HTR-8/SVneo (cell line): ENCODE measurements at places on chromosomes 1 and 21.

DNA sequence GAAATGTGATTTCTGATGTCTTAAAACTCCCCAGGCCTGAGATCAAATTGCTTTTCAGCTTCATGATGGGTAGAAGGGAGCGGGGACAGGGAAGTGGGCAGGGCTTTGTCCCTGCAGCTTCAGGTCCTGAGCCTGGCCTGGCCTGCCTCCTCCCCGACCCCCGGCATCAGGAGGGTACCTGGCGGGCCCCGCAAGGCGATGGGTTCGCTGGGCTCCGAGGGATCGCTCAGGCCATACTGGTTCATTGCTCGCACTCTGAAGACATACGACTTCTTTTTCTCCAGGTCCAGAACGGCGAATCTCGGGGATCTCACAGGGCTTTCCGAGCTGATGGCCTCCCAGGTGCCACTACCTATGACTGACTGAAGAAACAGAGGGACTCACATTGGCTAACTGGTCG, 25.5 kb downstream of the MYOM3 start:
- no peak for DNase-seq

GRCh38 chr1:983798-984475, 2.0 kb upstream of the PERM1 start:
- DNase-seq: no peak

DNA sequence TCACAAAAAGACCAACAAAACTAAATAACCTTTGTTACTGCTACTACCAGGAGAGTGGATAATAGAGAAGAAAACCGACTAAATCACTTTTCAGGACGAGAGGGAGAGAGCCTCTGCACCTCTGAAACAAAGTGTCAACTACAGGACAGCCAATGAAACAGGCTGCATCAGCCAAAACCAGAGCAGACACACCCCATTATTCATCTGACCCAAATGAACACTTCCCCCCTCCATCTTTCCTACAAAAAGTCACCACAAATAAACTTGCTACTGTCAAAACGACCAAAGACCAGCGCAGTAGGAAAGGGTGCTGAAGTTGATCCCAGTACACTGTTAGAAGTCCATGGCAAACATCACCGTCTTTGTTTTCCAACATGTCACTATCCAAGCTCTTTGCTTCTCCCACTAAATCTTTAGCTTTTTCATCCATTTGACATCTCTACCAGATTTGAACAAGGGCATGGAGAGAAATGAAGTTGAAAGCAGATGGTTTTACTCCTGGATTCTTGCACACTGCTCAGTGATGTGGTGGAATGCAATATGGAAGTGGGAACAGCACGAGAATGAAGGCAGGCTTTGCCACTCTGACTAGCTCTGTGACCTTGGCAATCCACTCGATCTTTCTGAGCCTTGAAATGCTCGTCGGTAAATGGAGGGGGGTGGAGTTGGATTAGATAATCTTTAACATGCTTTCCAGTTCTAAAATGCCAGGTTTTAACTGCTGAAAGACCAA, 20.5 kb downstream of the DSTYK start:
- DNase-seq: no peak

GRCh38 chr1:200903793-200904192, 9.1 kb downstream of the INAVA start:
- no peak for DNase-seq

GRCh38 chr21:17428484-17428869, 84.4 kb upstream of the CXADR start:
- no peak for DNase-seq

GRCh38 chr1:51669272-51669671, 52.4 kb downstream of the OSBPL9 start:
- DNase-seq: no peak

DNA sequence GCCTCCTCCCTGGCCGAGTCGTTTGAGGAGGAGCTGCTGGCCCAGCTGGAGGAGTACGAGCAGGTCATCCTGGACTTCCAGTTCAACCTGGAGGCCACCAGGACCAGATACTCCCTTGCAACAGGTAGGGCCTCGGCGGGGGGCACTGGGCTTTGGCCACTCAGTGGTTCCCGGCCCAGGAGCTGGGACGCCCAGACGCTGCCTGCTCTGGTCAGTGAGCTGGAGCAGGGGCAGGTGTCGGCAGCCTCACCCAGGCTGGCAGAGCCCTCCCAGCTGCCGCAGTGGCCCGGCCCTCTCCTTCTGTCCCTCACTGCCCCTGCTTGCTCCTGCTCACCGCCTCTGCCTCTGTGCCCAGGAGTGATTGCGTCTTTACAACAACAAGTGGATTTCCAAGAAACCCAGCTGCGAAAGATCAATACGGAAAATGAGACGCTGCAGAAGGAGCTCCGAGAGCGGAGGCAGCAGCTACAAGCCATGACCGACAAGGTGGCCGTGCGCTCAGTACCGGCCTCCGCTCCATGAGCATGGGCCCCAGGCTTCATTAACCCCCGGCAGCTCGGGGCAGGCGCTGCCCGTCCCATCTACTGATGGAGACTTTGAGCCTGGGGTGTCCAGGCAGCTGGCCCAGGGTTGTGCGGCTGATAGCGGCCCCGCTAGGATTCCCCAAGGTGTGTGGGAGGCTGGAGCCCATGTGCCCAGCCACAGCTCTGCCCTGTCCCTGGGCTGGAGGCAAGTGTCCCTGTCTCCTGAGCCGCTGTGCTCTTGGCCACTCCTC, 9.0 kb upstream of the SMIM1 start:
- DNase-seq: no peak

DNA sequence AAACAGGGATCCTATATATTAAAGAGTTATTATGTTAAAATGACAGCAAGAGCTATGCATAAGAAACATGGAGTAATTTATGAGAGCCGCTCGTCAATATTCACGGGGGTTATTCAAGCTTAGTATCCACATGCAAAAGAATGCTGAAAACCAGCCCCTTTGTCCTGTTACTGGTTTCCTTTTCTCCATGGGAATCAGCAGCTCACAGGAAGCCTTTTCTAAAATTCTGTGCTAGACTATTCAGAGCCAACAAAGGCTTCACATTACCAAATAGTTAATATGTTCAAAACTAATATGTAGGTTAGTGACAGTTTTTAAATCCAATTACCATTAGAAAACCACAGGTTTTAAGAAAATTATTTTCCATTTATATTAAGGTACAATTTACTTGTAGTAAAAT, 225.6 kb upstream of the MAP1LC3C start:
- DNase-seq: no peak

DNA sequence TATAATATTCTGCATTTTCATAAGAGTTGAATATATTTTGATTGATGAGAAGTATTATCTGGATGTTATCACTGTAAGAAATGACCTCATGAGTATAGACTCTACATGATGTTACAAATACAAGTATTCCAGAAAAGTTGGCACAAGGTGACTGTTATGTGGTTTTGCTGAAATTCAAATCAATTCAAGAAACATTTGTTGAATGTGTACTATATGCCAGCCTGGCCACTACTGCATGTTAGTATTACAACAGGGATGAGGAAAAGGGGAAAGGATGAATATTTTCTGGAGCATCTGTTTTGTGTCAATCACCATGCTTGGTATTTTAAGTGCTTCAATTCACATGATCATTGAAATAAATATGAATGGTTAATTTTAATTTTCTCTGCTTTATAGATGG, 250.9 kb upstream of the PBX1 start:
- DNase-seq: no peak

GRCh38 chr21:34923202-34923601, 125.9 kb downstream of the RUNX1 start:
- no peak for DNase-seq

- no peak for DNase-seq
Measured at GRCh38 chr1:159510229-159510541, 25.6 kb downstream of the OR10J5 start.

DNA sequence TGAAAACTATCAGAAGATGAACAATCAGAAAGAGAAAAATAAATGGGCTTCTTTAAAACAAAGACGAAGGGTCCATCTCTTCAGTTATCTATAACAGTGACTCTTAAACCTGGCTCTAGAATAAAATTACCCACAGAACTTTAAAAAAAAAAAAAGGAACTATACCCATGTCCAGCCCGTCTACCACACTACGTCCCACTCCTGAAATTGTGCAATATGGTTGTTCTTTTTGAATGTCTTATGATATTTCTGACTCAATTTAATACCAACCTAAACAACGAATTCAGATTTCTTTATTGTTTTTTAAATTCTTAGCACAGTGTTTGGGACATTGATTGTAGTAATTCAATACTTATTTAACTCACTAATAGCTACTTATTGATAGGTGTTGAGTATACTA, 246.3 kb downstream of the DPYD start:
- no peak for DNase-seq

DNA sequence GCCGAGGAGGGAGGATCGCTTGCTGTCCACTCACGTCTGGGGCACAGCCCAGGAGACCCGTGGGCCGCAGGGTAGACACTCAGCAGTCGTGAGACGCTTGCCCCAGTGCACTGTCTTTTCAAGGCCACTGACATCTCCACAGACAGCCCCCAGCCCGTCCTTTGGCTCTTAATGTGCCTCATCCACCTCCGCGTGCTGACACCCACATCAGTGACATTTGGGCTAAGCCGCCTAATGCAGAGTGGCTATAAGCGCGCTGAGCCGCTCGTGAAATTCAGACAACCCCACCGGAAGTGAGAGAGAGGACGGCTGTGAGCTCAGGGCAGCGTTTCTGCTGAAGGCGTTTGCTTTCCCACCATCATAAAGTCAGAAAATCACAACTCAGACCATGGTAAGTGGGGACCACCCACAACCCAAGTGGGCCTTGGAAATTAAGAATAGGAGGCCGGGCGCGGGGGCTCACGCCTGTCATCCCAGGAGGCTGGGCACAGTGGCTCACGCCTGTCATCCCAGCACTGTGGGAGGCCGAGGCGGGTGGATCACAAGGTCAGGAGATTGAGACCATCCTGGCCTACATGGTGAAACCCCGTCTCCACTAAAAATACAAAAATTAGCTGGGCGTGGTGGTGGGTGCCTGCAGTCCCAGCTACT, 8.4 kb downstream of the SLC35E2B start:
- no peak for DNase-seq

GRCh38 chr1:18549906-18550305, 69.2 kb downstream of the KLHDC7A start:
- DNase-seq: no peak

DNA sequence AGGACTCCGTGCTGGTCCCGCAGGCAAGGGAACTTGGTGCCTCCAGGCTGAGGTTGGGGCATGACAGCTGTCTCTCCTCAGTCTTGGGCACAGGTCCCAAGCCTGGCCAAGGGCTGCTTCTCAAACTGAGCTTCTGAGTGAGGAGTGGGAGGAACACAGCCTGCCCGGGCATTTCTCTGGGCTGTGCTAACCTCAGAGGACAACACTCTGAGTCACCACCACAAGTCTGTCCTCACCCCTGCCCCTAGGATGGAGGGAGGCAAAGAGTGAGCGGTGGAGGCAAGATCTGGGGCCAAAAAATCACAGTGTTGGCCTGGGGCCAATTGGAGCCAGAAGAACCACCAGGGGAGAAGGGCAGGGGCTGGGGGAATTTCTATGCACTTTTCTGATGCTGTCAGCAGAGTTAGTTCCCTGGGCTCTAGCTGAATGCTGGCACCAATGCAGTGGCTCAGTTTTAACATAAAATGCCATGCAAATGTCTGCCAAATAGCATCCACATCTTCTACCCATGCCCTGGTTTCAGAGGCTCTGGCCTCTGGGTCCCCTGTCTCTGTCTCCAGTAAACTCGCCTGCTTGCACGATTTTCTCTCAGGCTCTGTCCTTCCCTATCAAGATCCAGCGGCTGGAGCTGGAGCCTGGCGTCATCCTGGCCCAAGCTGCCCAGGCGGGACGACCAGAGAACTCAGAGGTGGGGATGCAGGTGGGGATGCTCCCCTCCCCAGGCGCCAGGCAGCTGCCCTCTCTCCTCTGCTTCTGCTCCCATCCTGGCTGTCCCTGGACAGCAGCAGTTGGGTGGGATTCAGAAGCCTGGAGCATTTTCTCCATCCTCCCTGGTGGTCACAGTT, 11.0 kb upstream of the CDK18 start:
- DNase-seq: peak; percentile 75

DNA sequence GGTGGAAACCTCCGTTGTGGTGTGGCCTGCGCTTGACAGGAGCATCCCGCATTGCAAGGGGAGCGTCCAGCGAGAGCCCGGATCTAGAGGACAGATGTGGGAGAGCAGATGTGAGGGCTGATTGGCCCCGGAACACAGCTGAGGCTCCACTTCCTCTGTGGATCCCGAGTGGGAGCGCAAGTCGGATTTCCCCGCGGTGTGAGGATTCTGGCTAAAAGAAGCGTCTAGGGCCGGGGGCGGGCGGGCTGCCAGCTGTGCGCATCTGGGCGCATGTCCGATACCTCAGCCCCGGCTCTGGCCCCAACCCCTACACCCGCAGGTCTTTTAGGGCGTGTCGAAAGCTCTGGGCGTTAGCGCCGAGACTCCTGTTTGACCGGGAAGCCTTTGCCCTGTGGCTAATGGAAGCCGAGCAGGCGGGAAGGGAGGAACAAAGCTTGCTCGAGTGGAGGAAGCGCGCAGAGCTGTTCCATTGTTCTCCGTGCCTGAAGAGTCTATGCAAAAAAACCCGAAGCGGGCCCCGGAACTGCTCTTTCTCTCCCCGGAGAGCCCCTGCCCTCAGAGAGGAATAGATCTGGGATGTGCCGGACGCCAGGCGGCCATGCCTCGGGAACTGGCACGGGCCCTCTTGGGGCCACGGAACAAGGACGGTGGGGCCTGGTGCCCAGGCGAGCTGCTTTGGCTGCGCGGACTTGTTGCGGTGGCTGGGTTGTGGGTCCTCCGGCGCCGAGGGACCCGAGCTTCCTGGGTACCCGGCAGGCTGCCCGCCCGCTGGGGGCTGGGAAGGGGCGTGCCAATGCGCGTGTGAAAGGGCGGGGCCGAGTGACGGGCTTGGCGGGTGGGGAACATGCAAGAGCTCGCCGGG, 111.1 kb downstream of the NAV1 start:
- peak; percentile 50 for DNase-seq

DNA sequence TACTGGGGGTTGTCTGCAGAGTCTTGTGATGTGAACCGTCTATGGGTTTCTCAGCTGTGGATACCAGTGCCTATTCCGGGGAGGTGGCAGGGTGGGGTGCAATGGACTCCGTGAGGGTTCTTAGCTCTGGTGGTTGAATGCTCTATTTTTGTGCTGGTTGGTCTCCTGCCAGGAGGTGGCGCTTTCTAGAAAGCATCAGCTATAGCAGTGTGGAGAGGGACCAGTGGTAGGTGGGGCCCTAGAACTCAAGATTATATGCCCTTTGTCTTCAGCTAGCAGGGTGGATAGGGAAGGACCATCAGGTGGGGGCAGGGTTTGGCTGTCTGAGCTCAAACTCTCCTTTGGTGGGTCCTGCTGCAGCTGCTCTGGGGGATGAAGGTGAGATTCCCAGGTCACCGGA, 127.3 kb upstream of the PLD5 start:
- DNase-seq: no peak

GRCh38 chr21:31186916-31187315, 148.6 kb upstream of the KRTAP19-8 start:
- no peak for DNase-seq

- DNase-seq: peak; percentile 6
Measured at GRCh38 chr21:31203431-31204054, 140.5 kb downstream of the TIAM1 start.

- no peak for DNase-seq
Measured at GRCh38 chr1:209168204-209168603, 415.3 kb upstream of the CAMK1G start.
